ENCODE measurements at places on chromosomes 7 and 10. TPM values are rescaled to one million over a fixed set of nuclear protein-coding genes. Genes with fewer than 3 reads are reported as not detected.

Gene MNX1
- total RNA-seq = 5.1 TPM

Gene C10orf105
- not detected for total RNA-seq

Gene DNAJC12
- 71.2 TPM for total RNA-seq

Gene SYT15B
- total RNA-seq = 3.5 TPM

Gene COBL
- 5.0 TPM for total RNA-seq

Gene ADRB1
- 1.1 TPM for total RNA-seq

Gene BNIP3
- total RNA-seq = 40.6 TPM

Gene PLAU
- total RNA-seq = 74.1 TPM

Gene HOXA2
- 0.97 TPM for total RNA-seq

Gene LIPJ
- not detected for total RNA-seq

Gene OPN4
- total RNA-seq = not detected

Gene FGF8
- not detected for total RNA-seq

Gene FAM25C
- not detected for total RNA-seq

Gene OPALIN
- total RNA-seq = not detected

Gene TLX1
- total RNA-seq = not detected

Gene PILRA
- total RNA-seq = 6.3 TPM

Gene SFRP4
- total RNA-seq = 4.0 TPM

Gene MACC1
- total RNA-seq = not detected

Gene INHBA
- total RNA-seq = 0.11 TPM

Gene ZNF503
- 11.0 TPM for total RNA-seq

Gene ANKRD26
- 2.2 TPM for total RNA-seq

Gene ACSM6
- total RNA-seq = not detected

Gene AOAH
- not detected for total RNA-seq

Gene SMIM30
- 29.8 TPM for total RNA-seq

Gene COMTD1
- total RNA-seq = 57.6 TPM

All from A549 treated with GW870086 at 1 μM for 4 hours (cell line).